Myocyte (in vitro differentiated cells): ENCODE measurements at places on chromosomes 16 and 17. TPM values are rescaled to one million over a fixed set of nuclear protein-coding genes. Genes with fewer than 3 reads are reported as not detected.
A peak's percentile ranks its signal among the peaks of the same experiment; 100 is the strongest.

DNA sequence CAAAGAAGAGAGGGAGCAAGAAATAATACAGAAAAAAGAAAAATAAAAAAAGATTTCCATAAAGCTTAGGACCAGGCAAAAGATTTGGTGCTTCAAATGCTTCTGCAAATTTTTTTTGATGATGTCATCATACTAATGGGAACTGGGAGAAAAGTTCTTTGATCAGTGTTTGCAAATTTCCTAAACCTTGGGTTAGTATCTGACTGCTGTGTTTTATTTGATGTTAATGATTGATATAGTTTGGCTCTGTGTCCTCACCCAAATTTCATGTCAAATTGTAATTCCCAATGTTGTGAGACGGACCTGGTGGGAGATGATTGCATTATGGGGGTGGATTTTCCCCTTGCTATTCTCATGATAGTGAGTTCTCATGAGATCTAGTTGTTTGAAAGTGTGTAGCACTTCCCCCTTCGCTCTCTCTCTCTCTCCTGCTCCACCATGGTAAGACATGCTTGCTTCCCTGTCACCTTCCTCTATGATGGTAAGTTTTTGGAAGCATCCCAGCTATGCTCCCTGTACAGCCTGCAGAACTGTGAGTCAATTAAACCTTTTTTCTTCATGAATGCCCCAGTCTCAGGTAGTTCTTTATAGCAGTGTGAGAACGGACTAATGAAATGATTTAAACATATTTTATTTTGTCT lies 72.6 kb downstream of the TMEM100 start:
- DNase-seq: no peak

GRCh38 chr16:66516509-66516807 lies 33.5 kb downstream of the TK2 start:
- DNase-seq: no peak

- DNase-seq: no peak
Measured at GRCh38 chr16:84667600-84668309, 19.4 kb downstream of the KLHL36 start.

DNA sequence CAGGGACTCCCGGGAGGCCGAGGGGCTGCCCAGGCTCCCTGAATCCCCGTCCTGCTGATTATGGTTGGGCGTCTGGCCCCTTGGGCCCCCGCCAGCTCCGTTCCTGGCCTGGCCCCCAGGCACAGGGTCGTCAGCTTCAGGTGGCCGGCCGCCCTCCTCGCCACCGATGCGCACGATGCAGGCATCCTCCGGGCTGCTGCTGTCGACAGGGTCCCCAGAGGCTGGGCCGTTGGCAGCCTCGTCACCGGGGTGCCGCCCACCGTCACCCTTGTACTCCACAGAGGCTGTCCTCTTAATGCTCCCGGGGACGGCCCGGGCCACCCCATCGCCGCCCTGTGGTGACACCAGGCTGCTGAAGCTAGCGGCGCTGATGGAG lies 60.4 kb downstream of the PRMT7 start:
- DNase-seq: no peak

- peak; percentile 97 for DNase-seq
Measured at GRCh38 chr17:63741408-63742173, at the start of gene STRADA. Gene STRADA (minus strand): TSS chr17:63741799. CDS start chr17:63728369, 13,430 bp downstream.

DNA sequence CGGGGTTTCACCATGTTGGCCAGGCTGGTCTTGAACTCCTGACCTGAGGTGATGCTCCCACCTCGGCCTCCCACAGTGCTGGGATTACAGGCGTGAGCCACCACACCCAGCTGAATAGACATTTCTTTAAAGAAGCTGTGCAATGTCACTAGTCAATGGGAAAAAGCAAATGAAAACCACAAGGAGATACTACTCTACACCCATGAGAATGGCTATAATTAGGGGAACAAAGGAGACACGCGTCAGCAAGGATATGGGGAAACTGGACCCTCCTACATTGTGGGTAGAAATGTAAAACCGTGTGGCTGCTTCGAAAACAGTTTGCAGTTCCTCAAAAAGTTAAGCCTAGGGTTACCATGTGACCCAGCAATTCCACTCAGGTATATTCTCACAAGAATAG lies 103.4 kb downstream of the VPS53 start:
- no peak for DNase-seq

- no peak for DNase-seq
Measured at GRCh38 chr17:31609996-31610910, 218.8 kb downstream of the RAB11FIP4 start.

- no peak for DNase-seq
Measured at GRCh38 chr16:10892782-10893318, 15.8 kb downstream of the CIITA start.

DNA sequence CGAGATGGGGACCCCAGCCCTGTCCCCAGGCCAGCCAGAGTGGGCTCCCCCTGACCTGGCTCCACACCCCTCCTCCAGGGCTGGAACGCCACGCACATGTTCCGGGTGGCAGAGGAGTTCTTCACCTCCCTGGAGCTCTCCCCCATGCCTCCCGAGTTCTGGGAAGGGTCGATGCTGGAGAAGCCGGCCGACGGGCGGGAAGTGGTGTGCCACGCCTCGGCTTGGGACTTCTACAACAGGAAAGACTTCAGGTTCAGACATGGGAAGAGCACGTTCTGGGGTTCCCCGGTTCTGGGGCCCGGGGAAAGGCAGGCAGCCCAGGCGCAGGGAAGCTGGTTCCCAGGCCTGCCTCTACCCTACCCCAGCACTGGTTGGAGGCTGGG lies 4.6 kb downstream of the ACE start:
- DNase-seq: no peak

Gene PIK3R5
- not detected in 2 replicates for total RNA-seq

Gene PRR35
- 2.9 and 12.5 TPM in 2 replicates for total RNA-seq

Gene DDX28
- 11.1 and 14.1 TPM in 2 replicates for total RNA-seq

Gene TSNAXIP1
- total RNA-seq: 1.1 and 4.5 TPM in 2 replicates
